Eye (tissue), 1 donor: ENCODE measurements at places on chromosomes 7 and 10.
A peak's percentile ranks its signal among the peaks of the same experiment; 100 is the strongest.

GRCh38 chr10:15472431-15473395, 101.6 kb upstream of the FAM171A1 start:
- DNase-seq = peak; percentile 43

DNA sequence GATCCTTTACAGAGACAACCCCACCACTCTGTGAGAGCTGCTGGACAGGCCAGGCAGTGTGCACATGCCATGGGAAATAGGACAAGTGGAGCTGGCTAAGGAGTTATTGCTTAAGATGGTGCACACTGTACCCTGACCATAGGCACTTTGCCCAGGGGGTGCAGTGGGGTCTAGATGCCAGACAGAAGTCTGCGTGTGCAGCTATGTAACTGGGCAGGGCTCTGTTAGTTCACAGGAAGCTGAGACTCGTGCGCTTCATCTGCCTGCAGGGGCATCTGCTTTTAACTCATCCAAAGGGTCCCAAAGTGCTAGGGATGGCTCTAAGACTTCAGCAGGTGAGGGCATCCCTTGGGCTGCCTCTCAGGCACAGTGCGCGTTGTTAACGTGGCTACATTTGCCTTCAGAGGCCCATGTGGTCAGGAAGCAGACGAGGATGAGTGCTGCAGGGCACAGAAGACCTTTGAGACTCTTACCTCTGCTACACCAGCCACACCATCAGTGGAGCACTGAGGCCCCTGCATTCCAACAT, 77.7 kb upstream of the GPR26 start:
- no peak for DNase-seq

- no peak for DNase-seq
These were observed 10.8 kb upstream of the ST7 start for GRCh38 chr7:116942504-116942903.

- no peak for DNase-seq
These were observed 89.2 kb downstream of the CARD11 start for GRCh38 chr7:2954433-2954853.

DNA sequence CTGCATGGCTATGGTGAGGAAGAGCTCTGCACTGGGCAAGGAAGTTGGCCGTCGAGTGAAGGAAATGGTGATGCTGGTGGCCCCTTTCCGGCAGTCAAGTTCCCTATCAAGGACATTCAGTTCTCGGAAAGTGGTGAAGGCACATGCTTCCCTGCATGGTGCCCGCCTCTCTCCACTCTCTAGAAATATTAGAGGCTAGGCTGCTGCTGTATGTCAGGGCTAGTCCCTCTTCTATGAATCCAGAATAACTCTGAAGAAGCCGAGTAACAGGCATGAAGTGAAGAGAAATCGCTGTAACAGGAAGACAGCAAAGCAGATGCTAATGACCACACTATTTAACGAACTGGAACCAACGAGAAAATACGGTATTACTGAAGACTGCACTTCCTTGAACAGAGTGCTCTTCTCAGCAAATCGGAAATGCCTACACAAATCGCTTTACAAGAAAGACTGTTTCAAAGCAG, 5.4 kb downstream of the IDI1 start:
- no peak for DNase-seq
